Immature natural killer cell (primary cell): ENCODE measurements at places on chromosomes 3 and 15. TPM values are rescaled to one million over a fixed set of nuclear protein-coding genes. Genes with fewer than 3 reads are reported as not detected.

The SLC12A8 gene
- 2.8 TPM for polyA plus RNA-seq

The CATSPER2 gene
- 0.80 TPM for polyA plus RNA-seq

DNA sequence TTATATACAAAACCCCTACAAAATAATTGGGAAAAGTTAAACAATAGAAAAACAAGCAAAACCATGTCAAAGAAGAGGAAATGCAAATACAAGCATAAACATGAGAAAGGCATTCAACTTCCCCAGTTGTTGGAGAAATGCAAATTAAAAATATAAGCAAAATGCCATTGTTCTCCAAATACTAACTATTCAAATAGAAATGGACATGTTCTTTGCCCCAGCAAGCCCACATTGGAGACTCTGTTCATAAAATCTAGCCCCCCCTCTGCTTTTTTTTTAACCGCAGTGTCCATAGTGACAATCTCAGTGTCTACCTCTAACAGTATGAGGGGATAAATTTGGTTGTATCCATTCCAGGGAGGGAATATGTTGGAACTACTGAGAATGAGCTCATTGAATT lies 59.7 kb upstream of the LCTL start:
- no peaks in the 10 kb centered on the region for H3K36me3 ChIP-seq
- H3K27me3 ChIP-seq, result peaks cover 10% of the 10 kb centered on the region
- no peak overlapping the region for H3K27ac ChIP-seq
- no peak overlapping the region for H3K4me3 ChIP-seq

DNA sequence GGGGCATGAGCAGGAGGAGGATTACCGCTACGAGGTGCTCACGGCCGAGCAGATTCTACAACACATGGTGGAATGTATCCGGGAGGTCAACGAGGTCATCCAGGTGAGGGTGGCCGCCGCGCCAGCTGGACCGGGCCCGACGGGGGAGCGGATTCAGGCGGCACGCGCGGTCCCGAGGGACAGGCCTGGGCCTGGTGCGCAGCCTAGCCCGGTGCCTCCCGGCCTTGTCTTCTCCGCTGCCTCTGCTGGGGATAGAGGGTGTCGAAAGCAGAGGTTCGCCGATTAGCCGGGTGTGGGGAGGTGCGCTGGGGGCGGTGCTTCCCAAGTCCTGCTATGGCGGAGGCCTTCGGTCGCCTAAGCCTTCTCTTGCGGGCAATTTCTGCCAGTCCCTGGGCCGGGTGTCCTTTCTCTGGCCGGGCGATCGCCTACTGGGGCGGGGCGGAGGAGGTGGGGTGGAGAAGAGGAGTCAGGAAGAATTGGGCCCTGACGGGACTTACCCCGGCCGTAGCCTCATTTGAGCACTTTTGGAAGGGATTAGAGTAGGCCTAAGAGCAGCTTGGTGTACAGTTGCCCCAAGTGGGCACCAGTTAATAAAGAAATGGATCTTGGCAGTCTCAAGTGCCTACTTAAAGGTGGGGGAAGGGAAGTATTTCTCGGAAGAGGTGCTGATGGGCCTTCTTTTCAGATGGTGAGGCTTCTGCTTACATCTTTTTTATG lies 940 bp downstream of the ARIH1 start:
- DNase-seq, result peak; percentile 81
- peak overlapping the region; percentile 95 for H3K27ac ChIP-seq
- H3K4me1 ChIP-seq, result peaks cover 62% of the 10 kb centered on the region
- H3K4me3 ChIP-seq, result peak overlapping the region; percentile 92
- H3K27me3 ChIP-seq, result peaks cover 17% of the 10 kb centered on the region

DNA sequence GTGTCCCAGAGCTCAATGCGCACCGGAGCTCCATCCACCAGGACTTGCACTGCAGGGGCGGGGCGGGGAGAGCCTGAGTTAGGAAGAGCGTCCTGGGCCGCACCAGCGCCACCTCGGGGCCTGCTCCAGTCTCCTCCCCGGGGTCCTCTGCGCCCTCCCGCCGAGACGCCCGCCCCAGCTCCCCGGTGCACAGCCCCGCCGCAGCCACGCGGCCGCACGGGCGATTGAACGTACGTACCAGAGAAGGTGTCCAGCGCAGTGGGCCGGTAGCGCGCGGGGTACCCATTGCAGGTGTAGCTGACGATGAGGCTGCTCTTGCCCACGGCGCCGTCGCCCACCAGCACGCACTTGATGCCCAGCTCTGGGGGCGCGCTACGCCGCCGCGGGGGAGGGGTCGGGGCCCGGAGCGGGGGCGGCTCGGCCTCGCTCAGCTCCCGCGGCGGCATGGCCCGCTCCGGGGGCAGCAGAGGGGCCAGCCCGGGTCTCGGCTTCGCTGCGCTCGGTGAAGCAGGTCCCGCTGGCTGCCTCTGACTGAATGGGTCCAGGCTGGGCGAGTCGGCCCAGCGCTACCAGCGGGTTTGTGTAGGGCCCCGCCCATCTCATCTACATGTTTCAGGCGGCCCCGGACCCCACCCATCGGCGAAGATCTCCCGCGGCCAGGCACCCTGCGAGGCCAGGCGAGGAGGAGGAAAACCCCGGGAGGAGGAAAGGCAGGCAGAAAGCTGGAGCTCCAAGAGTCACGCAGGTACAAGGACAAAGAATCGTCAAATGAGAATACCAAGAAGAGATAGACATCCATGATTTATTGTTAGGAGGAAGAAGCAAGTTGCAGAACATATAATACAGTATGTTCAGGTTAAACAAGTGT lies at the start of gene RHOV:
Gene RHOV, minus strand, starts transcription at position 541 of the 868 bp plus-strand sequence. Its CDS starts 95 bp downstream, at position 446.
- peaks cover 6% of the 10 kb centered on the region for H3K4me1 ChIP-seq
- H3K27ac ChIP-seq, result no peak within 1 kb of the TSS
- peak; percentile 27 for DNase-seq
- peak within 1 kb of the TSS; percentile 68 for H3K4me3 ChIP-seq

DNA sequence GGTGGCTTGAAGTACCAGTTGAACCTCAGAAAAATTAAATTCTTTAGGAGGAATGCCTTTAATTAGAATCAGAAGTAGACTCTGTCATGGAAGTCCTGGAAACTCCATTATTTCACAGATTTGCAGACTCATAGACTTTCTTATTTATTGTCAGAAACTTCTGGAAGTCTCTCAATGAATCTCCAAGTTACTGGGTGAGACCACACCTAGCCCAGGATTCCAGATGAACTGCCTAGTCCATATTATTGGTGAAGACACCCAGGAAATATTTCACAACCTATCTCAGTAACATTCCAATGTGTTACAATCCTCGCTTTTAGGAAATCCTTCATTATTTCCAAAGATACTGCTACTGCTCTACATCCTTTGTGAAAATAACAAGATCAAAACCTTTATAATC lies 6.5 kb upstream of the THBS1 start:
- H3K4me3 ChIP-seq, result no peak overlapping the region
- no peaks in the 10 kb centered on the region for H3K36me3 ChIP-seq
- DNase-seq, result no peak
- H3K27me3 ChIP-seq, result peaks cover 2% of the 10 kb centered on the region
- no peaks in the 10 kb centered on the region for H3K4me1 ChIP-seq

GRCh38 chr3:57942872-57943283 lies 65.3 kb upstream of the FLNB start:
- H3K4me1 ChIP-seq, result no peaks in the 10 kb centered on the region
- H3K27ac ChIP-seq, result no peak overlapping the region
- no peaks in the 10 kb centered on the region for H3K27me3 ChIP-seq
- no peak overlapping the region for H3K4me3 ChIP-seq

GRCh38 chr3:54032598-54032997 lies 89.8 kb upstream of the CACNA2D3 start:
- no peak overlapping the region for H3K27ac ChIP-seq
- peaks cover 9% of the 10 kb centered on the region for H3K27me3 ChIP-seq
- no peaks in the 10 kb centered on the region for H3K4me1 ChIP-seq
- H3K36me3 ChIP-seq, result no peaks in the 10 kb centered on the region

GRCh38 chr3:139281522-139282196 lies 62.2 kb upstream of the MRPS22 start:
- H3K27ac ChIP-seq, result no peak overlapping the region
- no peak overlapping the region for H3K4me3 ChIP-seq
- no peaks in the 10 kb centered on the region for H3K36me3 ChIP-seq
- peaks cover 2% of the 10 kb centered on the region for H3K27me3 ChIP-seq
- H3K4me1 ChIP-seq, result no peaks in the 10 kb centered on the region
- DNase-seq, result no peak

DNA sequence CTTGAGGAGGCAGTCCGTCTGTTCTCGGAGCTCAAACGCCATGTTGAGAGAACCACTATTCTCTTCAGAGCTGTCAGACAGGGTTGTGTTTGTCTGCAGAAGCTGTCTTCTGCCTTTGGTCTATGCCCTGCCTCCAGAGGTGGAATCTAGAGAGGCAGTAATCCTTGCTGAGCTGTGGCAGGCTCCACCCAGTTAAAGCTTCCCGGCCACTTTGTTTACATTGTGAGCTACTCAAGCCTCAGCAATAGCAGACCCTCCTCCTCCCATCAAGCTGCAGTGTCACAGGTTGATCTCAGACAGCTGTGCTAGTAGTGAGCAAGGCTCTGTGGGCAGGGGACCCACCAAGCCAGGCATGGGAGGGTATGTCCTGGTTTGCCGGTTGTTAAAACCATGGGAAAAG lies 8.9 kb downstream of the OR5AC2 start:
- H3K4me3 ChIP-seq, result no peak overlapping the region
- H3K4me1 ChIP-seq, result no peaks in the 10 kb centered on the region
- no peak for DNase-seq
- H3K27me3 ChIP-seq, result no peaks in the 10 kb centered on the region
- H3K36me3 ChIP-seq, result no peaks in the 10 kb centered on the region

DNA sequence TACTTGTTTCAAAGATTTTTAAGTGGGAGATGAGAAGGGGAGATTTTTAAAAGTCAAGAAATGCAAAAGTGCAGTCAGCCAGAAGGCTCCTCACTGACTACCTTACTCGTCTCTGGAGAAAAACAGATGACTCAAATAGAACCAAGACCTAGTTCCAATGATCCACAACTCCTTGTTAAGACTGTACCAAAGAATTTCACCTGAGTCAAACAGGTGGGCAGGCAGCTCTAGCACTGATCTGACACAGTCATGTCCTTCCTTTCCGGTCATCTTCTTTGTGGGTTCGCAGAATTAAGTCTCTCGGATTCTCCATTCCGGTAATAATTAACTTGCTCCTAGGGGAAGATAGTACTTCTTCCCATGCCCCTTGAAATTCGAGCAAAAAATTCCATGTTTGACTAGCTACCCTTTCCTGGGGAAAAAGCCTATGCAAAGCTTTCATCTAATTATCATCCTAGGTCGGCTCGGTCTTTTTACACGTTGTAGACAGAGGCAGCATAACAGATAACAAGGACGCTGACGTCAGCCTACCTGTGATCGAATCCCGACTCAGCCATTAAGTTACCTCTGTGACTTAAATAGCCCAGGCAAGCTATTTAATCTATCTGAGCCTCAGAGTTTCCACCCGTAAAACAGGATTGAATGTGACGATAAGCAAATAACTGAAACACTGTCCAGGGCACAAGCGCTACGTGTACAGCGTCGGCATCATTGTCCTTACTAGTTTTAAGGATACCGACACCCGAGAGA lies 758 bp downstream of the SELENOK start:
- peaks cover 32% of the 10 kb centered on the region for H3K36me3 ChIP-seq
- DNase-seq, result peak; percentile 48
- H3K27me3 ChIP-seq, result peaks cover 10% of the 10 kb centered on the region
- peaks cover 40% of the 10 kb centered on the region for H3K4me1 ChIP-seq
- H3K27ac ChIP-seq, result peak overlapping the region; percentile 98

- no peak for DNase-seq
- peaks cover 1% of the 10 kb centered on the region for H3K4me1 ChIP-seq
- H3K36me3 ChIP-seq, result peaks cover 13% of the 10 kb centered on the region
- H3K4me3 ChIP-seq, result no peak overlapping the region
- no peaks in the 10 kb centered on the region for H3K27me3 ChIP-seq
Measured at GRCh38 chr3:172771672-172772071, 21.1 kb downstream of the ECT2 start.

GRCh38 chr3:142027735-142028134 lies 121.6 kb downstream of the TFDP2 start:
- peak overlapping the region; percentile 85 for H3K27ac ChIP-seq
- peak; percentile 20 for DNase-seq
- H3K4me3 ChIP-seq, result peak overlapping the region; percentile 87
- H3K36me3 ChIP-seq, result no peaks in the 10 kb centered on the region
- H3K27me3 ChIP-seq, result no peaks in the 10 kb centered on the region

DNA sequence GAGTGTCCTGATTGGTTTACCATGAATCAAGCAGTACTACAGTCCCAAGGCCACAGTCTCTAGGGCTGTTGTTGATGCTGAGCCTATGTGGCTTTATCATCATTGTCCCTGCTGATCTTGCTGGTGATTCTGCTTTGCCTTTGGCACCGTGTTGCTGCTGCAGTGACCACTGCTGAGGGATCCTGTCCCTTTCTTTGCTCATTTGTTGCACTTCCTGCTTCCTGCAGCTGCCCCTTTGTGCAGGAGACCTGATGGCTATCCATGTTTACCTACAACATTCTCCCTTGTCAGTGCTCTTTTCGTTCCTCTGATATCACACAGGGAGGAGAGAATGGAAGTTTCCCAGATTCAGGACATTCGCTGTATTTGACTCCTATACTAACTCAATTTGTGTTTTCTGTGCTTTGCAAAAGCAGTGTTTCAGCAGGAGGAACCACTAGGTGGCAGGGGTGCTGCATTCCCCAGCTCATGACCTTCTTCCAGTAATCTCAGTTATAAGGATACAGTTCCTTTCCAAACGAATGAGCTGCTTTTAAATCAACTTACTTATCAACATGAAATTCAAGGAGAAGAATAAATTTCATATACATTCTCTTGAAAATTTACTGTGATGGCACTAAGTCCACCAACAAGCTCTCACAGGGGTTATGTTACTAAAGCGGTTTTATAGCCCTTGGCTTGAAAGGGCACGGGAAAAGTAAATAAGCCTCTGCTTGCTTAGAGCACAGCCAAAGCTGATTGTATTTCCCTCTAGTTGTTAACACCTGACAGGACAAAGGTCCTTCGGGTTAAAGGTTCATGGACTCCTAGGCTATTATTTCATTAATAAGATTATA lies 9.7 kb upstream of the THUMPD3 start:
- no peaks in the 10 kb centered on the region for H3K36me3 ChIP-seq
- peaks cover 11% of the 10 kb centered on the region for H3K4me1 ChIP-seq
- peak; percentile 57 for DNase-seq
- H3K27me3 ChIP-seq, result no peaks in the 10 kb centered on the region

GRCh38 chr3:19898721-19899120 lies 35.3 kb downstream of the EFHB start:
- H3K27ac ChIP-seq, result no peak overlapping the region
- H3K4me1 ChIP-seq, result no peaks in the 10 kb centered on the region
- H3K4me3 ChIP-seq, result no peak overlapping the region

- no peak for DNase-seq
- peaks cover 19% of the 10 kb centered on the region for H3K4me1 ChIP-seq
Measured at GRCh38 chr3:101762041-101762646, 16.9 kb upstream of the NXPE3 start.

DNA sequence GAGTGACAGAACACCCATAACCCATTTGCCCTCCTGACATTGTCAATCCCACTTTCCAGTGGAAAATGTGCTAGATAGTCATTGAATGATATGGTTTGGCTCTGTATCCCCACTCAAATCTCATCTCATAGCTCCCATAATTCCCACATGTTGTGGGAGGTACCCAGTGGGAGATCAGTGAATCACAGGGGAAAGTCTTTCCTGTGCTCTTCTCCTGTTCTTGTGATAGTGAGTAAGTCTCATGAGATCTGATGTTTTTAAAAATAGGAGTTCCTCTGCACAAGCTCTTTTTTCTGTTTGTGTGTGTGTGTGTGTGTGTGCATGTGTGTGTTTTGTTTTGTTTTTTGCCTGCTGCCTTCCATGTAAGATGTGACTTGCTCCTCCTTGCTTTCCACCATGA lies 191.7 kb downstream of the ARRDC4 start:
- H3K4me1 ChIP-seq, result no peaks in the 10 kb centered on the region
- no peak overlapping the region for H3K4me3 ChIP-seq
- H3K36me3 ChIP-seq, result no peaks in the 10 kb centered on the region
- no peak overlapping the region for H3K27ac ChIP-seq
